ENCODE measurements at places on chromosomes 16 and 17.

GRCh38 chr16:53291757-53292392 is 142.4 kb upstream of the RBL2 start:
- DNase-seq, result no peak

DNA sequence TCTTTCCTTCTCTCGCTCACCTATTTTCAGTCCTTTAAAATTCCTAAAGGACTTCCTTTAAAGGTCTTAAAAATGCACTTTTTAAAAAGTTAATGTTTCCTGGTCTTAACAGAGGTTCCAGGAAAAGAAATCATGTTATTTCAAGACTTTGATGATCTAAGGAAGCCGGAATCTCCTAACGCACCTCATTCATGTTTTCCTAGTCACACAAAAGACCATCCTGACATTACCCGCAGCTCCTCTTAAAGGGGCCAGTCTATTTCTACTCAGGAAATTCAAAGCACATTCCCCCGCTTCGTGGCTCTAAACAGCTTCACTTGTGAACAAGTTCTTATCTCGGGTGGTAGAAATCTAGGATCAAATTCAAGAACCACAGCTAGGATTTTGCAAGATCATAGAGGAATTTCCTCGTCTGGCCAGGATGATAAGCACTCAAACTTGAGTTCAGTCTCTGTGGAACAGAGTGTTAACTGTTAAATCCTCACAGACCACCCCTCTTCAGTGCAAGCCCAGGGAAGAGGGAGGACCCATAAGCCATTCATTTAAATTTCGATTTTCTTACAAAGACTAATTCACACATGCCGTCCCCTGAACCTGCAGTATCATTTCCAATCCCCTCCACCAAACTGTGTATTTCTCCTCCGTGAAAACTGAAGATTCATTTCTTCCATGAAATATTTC is 137.1 kb upstream of the AXIN2 start:
- DNase-seq, result no peak

GRCh38 chr17:66508896-66509844 is 206.8 kb downstream of the PRKCA start:
- DNase-seq, result no peak

- DNase-seq, result no peak
These were observed 27.0 kb upstream of the SLC35B1 start for GRCh38 chr17:49734515-49735490.

- peak; percentile 90 for DNase-seq
These were observed 4.5 kb upstream of the UNC13D start for GRCh38 chr17:75848523-75849278.

DNA sequence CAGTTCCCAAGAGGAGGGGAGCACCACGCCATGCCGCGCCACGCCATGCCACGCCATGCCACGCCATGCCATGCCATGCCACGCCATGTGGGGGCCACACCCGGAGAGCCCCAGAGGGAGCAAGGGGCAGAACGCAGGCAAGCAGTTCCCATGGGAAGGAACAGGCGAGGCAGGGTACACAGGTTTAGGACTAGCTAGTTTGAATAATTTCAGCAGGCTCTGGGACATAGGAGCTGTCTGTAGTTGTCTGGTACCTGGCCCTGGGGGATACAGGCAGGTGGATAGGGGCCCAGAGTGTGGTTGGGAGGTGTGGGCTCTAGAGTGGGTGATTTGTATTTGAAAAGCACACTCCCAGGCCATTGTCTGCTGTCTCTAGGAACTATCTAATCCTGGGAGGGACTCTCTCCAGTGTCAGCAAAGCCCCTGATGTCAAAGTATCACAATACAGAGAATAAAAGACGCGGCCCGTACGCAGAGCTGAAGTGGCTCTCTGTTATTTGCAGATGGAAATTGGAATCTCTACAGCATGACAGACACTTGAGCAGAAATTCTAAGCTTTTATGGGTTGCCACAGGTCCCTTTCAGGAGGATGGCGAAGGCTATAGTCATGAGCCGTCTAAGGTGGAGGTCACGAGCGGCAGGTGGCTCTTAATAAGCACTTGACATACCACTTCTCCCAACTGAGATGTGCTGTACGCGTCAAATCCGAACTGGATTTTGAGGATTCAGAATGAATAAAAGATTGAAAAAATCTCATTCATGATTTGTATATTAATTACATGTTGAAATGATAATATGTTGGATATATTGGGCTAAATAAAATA is 220.8 kb upstream of the TNRC6C start:
- peak; percentile 25 for DNase-seq

DNA sequence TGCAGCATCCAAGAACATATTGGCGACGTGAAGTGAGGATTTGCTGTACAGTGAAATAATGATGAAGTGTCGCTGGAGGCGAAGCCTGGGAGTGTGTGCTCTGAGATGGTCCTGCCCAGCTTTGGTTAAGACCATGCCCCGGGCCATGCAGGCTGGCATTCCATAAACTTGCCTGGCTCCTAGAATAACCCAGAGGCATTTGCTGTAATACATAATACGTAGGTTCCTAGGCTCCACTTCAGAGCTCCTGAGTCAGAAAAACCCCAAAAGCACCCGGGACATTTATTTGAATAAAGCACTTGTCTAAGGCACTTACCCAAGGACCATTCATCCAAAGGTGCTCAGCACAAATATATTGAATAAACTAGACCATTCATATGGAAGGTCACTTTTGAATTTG is 279.3 kb downstream of the ABCC12 start:
- DNase-seq, result no peak

DNA sequence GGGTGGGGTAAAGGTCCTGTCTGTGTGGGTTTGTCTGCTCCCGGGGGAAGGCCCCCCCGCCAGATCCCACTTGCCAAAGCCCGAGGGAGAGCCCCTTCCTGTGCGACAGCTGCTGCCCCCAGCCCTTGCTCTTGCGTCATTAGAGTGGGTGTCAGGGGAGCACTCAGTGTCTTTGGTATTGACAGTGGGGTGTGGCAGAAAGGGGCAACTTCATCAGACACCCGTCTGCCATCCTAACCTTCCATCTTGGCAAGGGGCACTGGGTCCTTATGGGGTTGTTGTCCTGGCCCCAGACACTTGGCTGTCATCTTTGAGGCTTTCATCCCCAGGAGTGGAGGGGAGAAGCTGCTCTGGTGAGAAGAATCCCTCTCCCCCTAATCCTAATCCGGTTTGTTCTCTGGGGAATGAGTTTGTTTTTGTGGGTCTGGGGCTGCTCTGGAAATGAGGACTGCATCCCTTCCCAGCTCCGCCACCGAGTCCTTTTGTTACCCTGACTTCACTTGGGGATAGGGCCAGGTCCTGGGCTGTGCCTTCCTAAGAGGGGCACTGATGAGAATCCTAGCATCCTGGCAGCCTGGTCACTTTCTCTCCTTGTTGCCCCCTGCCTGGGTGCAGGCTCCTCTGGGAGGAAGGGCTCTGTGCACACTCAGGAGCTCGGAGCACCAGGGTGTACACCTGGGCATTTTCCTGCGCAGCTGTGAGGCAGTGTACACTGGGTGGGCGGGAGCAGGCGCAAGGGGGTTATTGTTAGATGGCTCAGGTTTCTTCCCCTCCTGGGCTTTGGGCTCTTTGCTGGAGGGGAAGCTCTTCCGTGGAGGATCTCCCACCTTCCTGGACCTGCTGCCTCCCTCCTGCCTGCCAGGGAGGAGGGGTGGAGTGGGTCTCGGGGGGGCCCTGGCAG is 21.1 kb downstream of the GJD3 start:
- peak; percentile 37 for DNase-seq

DNA sequence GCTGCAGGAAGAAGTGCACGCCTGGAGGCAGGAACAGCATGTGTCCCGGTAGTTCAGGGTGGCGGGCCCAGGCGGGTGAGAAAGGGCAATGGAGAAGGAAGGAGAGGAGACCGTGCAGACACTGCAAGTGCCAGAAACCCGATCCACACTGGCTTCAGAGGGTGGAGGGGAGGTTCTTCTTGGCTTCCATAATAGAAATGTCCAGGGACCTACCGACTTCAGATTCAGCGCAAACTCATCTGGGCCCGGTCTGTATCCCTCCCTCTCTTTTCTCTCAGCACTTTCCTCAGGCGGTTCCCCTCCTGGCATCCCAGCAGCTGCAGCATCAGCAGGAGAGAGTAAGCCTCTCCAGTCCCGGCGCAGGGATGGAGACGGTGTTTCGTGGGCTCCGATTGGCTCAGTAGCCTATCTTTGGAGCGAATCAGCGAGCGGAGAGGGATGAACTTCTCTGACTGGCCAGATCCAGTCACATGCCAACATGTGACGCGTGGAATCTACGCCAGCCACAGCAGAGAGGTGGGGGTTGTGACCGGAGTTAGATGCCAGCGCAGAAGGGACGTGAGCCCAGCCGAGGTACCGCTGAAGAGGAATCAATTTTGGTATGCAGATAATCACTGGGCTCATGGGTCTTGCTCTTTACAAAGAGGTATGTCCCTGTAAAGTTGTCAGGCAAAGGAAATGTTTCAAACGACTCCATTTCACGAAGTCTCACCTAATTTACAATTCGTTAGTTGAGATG is 1.9 kb upstream of the PRPSAP2 start:
- DNase-seq, result peak; percentile 89

GRCh38 chr17:17387017-17387497 is 83.9 kb downstream of the NT5M start:
- no peak for DNase-seq

DNA sequence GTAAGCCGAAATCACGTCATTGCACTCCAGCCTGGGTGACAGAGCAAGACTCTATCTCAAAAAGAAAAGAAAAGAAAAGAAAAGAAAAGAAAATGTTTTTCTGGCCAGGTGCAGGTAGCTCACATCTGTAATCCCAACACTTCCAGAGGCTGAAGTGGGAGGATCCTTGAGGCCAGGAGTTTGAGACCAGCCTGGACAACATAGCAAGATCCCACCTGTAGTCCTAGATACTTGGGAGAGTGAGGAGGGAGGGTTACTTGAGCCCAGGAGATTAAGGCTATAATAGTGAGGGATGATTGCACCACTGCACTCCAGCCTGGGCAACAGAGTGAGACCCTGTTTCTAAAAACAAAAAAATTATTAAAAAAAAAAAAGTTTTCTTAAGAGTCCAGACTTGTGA is 2.5 kb upstream of the ATP5MC1 start:
- no peak for DNase-seq
